ENCODE measurements at places on chromosomes 6 and 20. TPM values are rescaled to one million over a fixed set of nuclear protein-coding genes. Genes with fewer than 3 reads are reported as not detected.

DNA sequence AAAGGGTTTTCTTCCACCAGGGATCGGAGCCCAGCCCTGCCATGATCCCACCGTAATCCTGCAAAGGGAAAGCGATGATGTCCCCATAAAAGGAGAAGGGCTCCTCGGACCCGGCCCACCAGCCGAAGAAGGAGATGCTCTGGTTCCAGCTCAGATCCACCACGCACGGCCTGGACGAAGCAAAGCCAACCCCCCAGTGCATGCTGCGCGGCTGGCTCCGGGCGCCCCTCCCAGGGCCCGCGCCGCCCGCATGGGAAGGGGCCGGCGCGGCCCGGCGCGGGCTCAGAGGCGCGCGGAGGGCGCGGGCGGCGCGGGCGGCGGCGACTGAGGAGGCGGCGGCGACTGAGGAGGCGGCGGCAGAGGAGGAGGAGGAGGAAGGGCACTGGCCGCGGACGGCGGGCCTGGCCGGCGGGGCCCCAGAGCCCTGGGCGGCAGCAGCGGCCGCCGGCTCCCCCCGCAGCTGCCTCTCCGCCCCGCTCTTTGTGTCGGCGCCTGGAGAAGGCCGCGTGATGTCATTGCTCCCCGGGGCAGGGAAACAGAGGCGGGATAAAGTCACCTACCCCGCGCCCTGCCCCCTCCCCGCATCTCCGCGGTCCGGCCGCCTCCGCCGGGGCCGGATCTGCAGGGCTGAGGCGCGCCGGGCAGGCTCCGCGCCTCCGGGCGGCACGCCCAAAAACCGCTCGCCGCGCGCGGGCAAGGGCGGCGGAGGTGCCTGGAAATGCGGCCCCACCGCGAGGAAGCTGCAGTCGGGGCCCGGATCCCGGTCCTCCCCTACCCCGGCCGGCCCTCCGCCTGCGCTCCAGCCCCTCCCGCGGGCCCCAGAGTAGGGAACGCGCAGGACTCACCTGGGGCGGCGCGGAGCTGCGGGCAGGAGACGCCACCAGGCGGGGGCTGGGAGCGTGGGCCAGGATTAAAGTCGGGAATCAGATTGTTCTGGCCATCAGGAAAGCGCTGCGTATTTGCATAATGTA lies at the start of gene FAXC:
Gene FAXC, minus strand, starts transcription at position 504 of the 971 bp plus-strand sequence. Its CDS starts 302 bp downstream, at position 202.
- peak within 1 kb of the TSS; percentile 26 for H3K4me3 ChIP-seq
- peak; percentile 23 for DNase-seq
- no peaks in the 10 kb centered on the region for H3K36me3 ChIP-seq
- H3K27me3 ChIP-seq = peaks cover 53% of the 10 kb centered on the region
- no peak within 1 kb of the TSS for H3K27ac ChIP-seq

GRCh38 chr6:16803294-16804200 lies 42.3 kb upstream of the ATXN1 start:
- H3K27me3 ChIP-seq = no peaks in the 10 kb centered on the region
- no peaks in the 10 kb centered on the region for H3K36me3 ChIP-seq

The EDN1 gene
- total RNA-seq = not detected

DNA sequence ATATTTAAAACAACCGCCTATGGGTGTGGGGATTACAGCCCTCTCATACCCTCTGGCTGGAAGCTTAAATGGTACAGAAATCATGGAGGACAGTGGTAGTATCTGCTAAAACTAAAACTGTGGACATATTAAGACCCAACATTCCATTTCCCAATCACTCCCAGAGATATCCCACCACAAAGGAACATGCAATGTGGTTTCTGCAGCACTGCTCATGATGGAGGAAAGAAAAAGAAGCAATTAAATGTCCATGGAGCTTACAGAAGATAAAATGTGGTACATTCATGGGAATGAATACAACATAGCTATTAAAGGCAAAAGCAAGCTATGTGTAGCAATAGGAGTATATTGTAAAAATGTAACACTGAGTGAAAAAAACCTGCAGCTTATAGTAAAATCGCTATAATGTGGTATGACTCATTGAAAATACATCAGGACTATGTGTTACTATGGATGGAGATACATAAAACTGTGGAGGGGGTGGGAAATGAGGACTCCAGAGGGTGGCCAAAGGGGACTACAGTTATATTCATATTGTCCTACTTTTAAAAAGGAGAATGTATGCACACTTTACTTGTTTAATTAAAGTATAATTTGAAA lies 22.9 kb upstream of the NNAT start:
- H3K4me3 ChIP-seq = no peak overlapping the region
- no peaks in the 10 kb centered on the region for H3K27me3 ChIP-seq
- H3K4me1 ChIP-seq = no peaks in the 10 kb centered on the region
- no peak for DNase-seq

DNA sequence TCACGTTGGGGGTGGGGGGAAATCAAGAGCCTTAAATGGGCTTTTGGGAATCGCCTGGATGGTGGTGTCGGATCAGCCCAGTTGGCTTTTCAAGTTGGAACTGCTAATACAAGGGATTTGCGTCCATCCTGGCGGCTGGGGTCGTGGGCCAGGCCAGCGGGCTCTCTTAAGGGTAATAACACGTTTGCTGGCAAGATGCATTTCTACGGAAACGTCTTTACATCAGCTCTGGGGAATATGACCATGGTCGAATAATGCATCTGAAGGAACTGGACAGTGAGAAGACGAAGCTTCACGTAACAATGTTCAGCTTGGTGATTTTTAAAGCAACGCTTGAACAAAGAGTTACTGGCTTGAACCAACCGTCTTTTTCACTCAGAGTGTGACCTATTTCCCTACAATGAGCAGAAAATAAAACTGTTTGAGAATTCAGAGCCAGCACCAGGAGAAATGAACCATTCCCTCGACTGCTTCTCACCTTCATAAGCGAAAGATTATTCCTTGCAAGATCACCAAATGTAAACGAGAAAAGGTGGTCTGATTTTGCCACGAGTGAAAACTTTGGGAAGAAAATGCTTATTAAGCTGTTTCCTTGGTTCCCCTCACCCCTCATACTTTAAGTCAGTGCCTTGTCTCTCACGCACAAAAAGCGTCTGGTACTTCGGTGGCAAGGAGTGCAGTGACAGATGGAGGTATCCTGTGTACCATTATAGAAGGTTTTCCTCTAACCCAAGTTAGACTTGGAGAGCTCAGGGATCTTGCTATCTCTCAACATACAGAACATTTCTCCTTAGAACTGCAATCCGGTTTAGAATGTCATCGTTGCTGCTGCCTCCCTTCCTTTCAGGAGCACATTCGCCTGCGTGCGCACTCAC lies 1.4 kb upstream of the MARCKS start:
- no peaks in the 10 kb centered on the region for H3K36me3 ChIP-seq
- peak; percentile 16 for DNase-seq
- no peak overlapping the region for H3K27ac ChIP-seq
- H3K27me3 ChIP-seq = peaks cover 39% of the 10 kb centered on the region
- H3K4me3 ChIP-seq = no peak overlapping the region

The KCNS1 gene
- 0.79 TPM for total RNA-seq

- no peaks in the 10 kb centered on the region for H3K27me3 ChIP-seq
- H3K27ac ChIP-seq = no peak overlapping the region
- peaks cover 36% of the 10 kb centered on the region for H3K36me3 ChIP-seq
Measured at GRCh38 chr6:1827984-1828793, 218.5 kb downstream of the FOXC1 start.

The GJA10 gene
- not detected for total RNA-seq

The PBOV1 gene
- not detected for total RNA-seq

DNA sequence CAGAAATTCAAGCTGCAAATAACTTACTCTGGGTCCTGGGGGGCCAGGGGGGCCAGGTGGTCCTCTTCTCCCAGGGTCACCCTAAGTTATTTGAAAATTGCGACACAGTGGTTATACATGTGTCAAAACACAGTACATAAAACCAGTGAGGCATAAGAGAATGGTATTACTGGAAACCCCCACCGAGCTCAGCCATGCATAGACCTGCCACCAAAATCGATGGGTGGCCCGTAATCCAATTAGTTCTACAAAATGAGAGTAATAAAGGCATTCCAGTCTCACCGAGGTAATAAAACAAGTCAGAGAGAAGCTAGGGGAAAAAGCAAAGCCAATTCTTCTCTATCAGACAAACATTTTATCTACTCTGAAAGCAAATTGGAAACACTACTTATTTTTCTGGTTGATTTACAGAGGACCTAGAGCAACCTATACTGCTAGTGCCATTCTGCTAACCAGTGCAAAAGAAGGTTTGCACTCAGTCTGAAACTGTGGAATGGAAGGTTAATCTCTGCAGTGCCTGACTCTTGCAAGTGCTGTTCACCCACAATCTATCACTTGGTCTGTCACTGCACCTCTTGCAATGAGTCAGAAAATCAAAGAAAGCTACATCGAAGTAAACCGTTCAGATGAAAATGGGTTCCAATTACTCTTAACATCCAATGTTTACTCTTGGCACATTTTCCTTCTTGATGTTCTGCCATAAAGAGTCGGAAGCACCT lies 32.4 kb downstream of the COL9A1 start:
- no peak overlapping the region for H3K4me3 ChIP-seq
- peaks cover 5% of the 10 kb centered on the region for H3K27me3 ChIP-seq
- H3K27ac ChIP-seq = no peak overlapping the region
- no peaks in the 10 kb centered on the region for H3K36me3 ChIP-seq

The DCDC2 gene
- total RNA-seq = not detected

The OR2J1 gene
- total RNA-seq = not detected

DNA sequence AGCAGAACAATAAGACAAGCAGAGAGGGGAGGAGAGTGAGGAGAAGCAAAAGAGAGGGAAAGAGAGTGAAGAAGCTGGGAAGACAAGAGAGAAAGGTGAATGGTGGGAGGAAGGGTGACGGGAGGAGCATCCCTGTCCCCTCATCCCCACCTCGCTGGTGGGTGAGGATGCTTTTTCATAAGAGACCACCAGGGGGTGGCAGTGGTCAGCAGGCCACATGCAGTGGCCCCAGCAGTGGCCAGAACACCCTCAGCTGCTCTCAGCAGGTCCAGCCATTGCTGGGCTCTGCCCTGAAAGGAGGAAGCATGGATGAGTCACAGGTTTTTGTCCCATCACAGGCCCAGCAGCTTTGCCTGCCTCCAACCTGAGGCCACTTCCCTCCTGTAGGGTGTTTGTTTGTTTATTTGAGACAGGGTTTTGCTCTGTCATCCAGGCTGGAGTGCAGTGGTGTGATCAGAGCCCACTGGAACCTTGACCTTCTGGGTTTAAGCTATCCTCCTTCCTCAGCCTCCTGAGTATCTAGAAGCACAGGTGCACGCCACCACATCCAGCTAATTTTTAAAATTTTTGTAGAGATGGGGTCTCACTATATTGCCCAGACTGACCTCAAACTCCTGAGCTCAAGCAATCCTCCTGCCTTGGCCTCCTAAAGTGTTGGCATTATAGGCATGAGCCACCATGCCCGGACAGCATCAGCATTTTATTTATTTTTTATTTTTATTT lies 24.0 kb downstream of the FGD2 start:
- peaks cover 3% of the 10 kb centered on the region for H3K36me3 ChIP-seq
- no peaks in the 10 kb centered on the region for H3K27me3 ChIP-seq
- H3K27ac ChIP-seq = peak overlapping the region; percentile 60

DNA sequence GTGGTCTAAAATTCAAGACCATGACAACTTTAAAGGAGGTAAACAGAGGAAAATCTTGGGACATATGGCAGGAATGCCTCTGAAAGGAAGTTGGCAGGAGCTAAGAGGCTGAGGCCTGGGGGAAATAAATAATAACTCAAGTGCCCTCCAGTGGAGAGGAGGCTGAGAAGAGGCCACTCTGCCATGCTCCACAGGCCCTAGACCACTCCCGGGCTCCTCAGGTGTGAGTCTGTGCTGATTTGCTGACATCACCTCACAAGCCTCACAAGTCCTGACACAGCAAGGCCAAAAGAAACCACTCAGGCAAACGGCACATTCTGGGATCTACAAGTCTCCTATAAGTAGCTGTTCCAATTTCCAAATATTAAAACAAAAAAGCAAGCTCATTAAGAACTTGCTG lies 91.0 kb upstream of the RIPOR2 start:
- H3K27ac ChIP-seq = peak overlapping the region; percentile 86
- H3K4me1 ChIP-seq = peaks cover 56% of the 10 kb centered on the region
- peak; percentile 44 for DNase-seq
- no peaks in the 10 kb centered on the region for H3K36me3 ChIP-seq
- no peaks in the 10 kb centered on the region for H3K27me3 ChIP-seq
- H3K4me3 ChIP-seq = peak overlapping the region; percentile 62

- no peak overlapping the region for H3K4me3 ChIP-seq
- DNase-seq = no peak
- H3K27me3 ChIP-seq = peaks cover 2% of the 10 kb centered on the region
Measured at GRCh38 chr20:55678126-55678525, 327.2 kb downstream of the CBLN4 start.
